ENCODE measurements at places on chromosomes 5 and 9. TPM values are rescaled to one million over a fixed set of nuclear protein-coding genes. Genes with fewer than 3 reads are reported as not detected.

The DRD1 gene
- polyA plus RNA-seq, result not detected

The DPP7 gene
- 15.2 TPM for polyA plus RNA-seq

DNA sequence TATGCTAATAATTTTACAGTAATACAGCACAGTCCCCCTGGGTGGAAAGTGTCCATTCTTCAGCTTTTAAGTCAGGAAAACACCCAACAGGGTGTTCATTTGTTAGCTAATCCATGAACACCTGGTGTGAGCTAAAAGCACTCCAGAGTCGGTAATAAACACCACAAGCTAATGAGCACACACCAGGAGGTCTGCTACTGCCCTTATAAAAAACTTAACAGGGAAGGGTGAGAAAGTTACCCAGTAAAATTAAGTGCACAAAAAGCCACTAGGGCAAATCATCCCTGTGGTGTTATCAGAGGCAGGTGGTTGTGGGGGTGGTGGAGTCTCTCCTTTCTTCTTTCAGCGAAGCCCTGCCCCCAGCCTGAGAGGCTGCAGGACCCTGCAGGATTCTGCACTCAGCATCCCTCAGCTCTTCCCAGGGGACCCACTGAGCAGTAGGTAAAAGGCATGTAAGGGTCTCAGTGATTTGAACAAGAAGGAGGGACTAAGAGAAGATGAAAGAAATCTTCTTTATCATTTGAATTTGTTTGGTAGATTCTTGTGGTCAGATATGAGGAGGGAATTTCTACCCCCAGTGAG is 14.4 kb downstream of the GDNF start:
- no peak for DNase-seq

- no peak for DNase-seq
Measured at GRCh38 chr5:34598177-34598794, 57.8 kb upstream of the RAI14 start.

All from renal cortex interstitium (tissue), 15 donors.